CD4-positive, alpha-beta T cell (primary cell): ENCODE measurements at places on chromosomes 13 and 19.

GRCh38 chr19:49489601-49490167 is 2.3 kb downstream of the RPL13A start:
- no peak for DNase-seq

DNA sequence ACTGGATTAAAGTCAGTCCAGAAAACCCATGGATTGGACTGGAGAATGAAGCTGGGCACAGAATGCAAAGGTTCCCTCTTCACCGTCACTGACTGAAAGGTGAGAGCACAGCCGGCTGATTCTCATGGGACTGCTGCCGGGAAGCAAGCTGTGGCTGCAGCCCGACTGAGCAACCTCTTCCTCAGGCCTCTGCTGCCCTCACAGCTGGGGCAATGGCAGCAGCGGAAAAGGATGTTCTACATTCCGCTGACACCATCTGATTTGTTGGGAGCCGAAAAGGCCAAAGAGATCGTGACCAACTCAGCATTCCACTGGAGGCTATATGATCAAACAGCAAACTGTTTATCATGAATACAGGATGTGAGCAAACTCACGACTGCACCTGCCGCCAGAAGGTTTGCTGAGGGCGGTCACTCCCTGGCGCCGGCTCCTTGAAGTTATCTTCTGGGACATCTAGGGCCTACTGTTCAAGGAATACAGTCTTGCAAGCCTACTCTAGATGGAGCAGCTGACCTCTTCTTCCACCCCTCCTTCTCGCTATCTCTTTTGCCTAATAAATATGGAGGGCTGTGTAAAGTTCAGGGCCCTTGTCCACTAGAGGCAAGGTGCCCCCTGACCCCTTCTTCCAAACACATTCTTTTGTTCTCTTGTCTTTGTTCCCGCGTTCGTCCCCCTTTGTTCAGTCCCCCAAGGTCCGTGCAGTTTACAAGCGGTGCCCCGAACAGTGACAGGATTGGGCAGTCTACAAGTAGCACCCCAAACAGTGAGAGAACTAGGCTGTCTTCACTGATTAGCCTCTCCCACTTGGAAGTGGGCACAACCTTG is 19.6 kb upstream of the SIGLEC6 start:
- DNase-seq: no peak

DNA sequence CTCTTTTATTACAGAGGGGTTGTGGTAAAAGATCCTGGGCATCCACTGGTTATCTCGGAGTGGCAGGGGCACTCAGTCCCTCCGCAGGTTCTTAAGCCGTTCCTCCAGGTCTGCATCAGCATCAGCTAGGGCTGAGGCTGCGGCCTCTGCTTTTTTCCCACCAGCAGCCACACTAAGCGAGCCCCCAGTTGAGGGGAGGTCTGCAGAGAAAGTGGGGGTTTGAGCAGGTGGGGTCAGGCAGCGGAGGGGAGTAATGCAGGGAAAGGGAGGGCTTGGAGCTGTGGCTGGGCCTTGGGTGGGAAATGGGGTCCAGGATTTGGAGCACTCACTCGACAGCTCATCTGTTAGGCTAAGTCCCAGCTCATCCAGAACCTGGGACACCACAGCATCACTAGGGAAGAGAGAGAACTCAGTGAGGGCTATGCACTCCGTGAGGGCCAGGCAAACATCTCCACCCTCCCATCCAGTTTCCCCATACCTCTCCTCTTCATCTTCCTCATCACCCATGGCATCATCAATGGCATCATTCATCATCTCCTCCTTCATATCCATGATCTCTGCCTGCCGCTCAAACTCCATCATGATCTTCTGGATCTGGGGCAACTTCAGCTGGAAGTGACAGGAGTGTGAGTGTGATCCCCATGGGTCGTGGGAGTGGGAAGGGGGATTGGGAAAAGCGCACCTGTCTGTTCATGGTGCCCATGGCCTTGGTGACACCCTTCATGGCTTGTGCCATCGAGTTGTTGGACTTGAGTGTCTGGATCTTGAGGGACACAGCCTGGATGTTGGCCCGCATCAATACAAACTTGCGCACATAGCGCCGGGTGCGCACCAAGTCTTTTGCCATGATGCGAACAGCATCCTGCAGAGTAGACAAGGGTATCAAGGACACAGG is 3.1 kb downstream of the CHMP2A start:
- no peak for DNase-seq

- no peak for DNase-seq
Measured at GRCh38 chr13:46166224-46166584, 15.8 kb downstream of the LCP1 start.

DNA sequence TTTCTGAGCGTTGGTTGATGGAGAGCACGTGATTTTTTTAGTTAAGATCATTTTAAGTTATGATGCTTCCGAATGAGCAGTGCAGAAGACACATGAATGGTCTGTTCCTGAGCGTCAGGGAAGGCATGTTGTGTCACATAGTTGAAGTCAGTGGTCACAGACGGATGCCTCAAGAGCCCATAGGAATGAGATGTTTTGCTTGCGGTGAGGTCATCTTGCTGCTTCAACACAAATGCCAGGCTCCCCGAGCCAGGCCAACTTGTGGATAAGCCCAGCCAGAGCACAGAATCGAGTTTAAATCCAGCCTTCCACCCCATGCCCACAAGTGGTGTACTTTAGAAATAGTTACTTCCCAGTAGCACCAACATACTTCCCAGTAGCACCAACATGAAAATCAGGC is 5.4 kb downstream of the UPF3A start:
- DNase-seq: no peak

GRCh38 chr19:30091856-30092255 is 149.8 kb downstream of the URI1 start:
- no peak for DNase-seq

GRCh38 chr13:94176561-94176960 is 302.9 kb downstream of the DCT start:
- DNase-seq: no peak

- DNase-seq: no peak
Measured at GRCh38 chr13:35838356-35838755, 292.8 kb downstream of the DCLK1 start.

GRCh38 chr13:32309312-32310133 is 5.6 kb downstream of the ZAR1L start:
- DNase-seq: no peak

DNA sequence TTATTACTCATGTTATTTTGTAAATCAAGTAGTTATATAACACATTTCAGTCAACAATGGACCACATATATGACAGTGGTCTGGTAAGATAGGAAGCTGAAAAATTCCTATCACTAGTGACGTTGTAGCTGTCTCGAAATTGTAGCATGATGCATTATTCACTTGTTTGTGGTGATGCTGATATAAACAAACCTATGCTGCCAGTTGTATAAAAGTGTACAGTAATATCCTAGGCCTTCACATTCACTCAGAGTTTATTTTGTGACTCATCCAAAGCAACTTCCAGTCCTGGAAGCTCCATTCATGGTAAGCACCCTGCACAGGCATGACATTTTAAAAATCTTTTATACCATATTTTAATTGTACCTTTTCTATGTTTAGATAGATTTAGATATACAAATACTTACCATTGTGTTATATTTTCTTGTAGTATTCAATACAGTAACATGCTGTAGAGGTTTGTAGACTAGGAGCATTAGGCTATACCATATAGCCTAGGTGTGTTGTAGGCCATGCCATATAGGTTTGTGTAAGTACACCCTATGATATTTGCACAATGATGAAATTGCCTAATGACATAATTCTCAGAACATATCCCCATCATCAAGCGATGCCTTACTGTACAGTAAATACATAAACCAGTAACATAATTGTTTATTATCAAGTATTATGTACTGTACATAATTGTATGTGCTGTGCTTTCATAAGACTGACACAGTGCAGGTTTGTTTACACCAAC is 49.3 kb downstream of the IFT88 start:
- DNase-seq: no peak

DNA sequence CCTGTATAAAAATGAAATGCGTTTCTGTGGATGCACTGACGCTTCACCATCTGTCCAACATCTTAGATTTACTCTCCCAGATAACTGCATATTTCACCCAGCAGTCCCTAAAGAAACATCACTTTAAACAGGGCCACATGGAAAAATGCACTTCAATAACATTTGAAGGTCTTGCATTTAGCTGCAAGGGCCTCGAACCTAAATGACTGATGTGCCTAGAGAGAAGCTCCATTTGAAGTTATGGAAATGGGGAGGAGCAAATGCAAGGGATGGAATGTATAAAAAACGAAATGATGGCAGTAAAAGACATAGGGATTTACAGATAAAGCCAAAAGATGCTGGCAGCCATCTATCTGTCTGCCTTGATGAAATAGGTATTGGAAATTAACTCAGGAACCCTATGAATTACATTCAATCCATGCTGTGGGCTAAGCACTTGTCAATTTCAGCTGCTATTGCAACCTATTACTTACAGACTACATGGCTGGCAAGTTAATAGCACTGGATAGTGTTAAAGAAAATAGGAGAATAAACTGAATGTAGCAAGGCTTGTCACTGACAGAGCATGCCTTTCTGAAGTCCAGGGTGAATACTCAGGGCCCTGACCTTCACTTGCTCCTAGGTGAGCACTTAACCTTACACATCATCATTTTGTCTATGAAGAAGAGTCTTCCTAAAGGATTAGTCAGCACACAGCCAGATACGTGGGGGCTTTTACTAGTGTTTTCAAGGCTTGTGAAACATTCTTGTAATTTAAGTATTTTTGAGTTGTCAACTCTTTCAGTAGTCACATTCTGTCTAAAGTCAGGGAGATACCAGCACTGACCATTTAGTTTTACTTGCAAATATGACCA is 963.4 kb downstream of the PCDH17 start:
- no peak for DNase-seq

DNA sequence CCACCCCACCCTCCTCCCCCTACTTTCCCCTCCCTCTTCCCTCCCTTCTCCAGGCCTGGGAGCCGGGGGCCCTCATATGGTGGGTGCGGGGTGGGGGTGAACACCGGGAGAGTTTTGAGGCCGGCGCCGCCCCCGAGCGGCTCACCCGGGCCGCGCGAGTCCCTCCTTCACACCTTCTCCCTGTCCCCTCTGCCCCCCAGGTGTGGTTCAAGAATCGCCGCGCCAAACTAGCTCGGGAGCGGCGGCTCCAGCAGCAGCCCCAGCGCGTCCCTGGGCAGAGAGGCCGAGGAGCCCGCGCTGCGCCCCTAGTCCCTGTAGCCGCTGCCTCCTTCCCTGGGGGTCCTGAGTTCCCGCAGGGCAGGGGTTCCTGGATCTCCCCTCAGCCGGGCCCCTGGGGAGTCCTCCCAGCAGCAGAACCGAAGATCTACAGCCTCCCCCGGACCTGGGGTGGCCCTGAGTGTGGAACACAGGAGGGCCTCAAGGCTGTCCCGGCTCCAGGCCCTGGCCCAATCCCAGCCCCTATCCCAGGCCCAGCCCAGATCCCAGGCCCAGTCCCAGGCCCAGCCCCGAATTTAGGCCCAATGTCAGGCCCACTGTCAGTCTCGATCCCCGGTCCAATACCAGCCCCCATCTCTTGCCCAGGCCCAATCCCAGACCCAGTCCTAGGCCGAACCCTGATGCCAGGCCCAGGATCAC is 1.7 kb downstream of the TPRX2 start:
- DNase-seq: no peak
